ENCODE measurements at places on chromosomes 3 and 15.
A peak's percentile ranks its signal among the peaks of the same experiment; 100 is the strongest.

DNA sequence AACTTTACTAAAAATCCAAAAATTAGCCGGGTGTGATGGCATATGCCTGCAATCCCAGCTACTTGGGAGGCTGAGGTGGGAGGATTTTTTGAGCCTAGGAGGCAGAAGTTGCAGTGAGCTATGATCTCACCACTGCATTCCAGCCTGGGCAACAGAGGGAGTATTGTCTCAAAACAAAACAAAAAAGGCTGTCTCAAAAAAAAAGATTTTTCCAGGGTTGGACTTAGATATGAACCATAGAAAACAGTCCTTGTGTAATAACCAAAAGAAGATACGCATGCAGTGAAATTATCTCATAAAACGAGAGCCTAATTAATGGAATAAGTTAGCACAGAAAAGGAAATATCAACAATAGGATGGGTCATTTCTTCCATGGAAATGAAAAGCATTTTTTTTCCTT, 320.4 kb upstream of the RASGRP1 start:
- DNase-seq = no peak

DNA sequence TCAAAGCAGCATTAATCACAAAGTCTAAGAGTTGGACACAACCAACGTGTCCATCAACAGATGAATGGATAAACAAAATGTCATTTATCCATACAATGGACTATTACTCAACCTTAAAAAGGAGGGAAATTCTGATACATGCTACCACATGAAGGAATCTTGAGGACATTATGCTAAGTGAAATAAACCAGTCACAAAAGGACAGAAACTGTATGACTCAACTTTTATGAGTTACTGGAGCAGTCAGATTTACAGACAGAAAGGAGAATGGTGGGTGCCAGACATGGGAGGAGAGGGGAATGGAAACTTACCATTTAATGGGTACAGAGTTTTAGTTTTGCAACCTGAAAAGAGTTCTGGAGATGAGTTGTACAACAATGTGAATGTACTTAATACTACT, 43.0 kb upstream of the SEC13 start:
- DNase-seq = no peak

DNA sequence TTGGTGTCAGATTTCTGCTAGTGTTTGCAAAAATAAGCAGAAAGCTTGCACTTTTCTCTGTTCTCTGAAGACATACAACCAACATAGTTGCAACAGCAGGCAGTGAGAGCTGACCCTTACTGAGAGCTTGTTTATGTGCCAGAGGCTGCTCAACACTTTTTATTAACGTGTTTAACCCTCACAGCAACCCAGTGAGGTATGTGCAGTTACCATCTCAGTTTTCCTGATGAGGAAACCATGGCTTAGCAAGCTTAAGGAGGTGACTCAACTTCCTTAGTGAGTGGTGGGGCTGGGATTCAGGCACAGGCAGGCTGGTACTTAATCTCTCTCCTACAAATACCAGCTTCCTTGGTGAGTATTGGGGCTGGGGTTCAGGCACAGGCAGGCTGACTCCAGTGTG, 158.1 kb upstream of the CTDSPL start:
- no peak for DNase-seq

DNA sequence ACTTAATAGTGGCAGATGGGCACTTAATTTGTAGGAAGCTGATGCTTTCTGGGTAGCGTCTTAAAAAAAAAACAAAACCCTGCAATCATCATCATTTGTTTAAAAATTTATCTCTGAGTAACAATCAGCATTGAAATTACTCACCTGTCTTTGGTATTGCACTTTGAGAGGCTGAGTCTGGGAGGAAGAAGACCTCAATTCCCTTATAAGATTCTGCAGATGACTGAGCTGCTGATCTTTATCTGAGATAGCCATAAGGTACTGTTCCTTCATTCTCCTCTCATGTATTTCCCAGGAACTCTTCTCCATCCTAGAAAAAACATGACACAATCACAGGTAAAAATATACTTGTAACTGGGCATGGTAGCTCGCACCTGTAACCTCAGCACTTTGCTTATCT, 16.4 kb upstream of the HCLS1 start:
- no peak for DNase-seq

GRCh38 chr3:50015918-50016317, 72.8 kb upstream of the RBM5 start:
- DNase-seq = no peak

- no peak for DNase-seq
These were observed 22.4 kb upstream of the CELF6 start for GRCh38 chr15:72342385-72342784.

GRCh38 chr3:80769683-80770082, 991.8 kb downstream of the GBE1 start:
- no peak for DNase-seq

- DNase-seq = no peak
These were observed 105.6 kb downstream of the MCTP2 start for GRCh38 chr15:94336817-94337467.

DNA sequence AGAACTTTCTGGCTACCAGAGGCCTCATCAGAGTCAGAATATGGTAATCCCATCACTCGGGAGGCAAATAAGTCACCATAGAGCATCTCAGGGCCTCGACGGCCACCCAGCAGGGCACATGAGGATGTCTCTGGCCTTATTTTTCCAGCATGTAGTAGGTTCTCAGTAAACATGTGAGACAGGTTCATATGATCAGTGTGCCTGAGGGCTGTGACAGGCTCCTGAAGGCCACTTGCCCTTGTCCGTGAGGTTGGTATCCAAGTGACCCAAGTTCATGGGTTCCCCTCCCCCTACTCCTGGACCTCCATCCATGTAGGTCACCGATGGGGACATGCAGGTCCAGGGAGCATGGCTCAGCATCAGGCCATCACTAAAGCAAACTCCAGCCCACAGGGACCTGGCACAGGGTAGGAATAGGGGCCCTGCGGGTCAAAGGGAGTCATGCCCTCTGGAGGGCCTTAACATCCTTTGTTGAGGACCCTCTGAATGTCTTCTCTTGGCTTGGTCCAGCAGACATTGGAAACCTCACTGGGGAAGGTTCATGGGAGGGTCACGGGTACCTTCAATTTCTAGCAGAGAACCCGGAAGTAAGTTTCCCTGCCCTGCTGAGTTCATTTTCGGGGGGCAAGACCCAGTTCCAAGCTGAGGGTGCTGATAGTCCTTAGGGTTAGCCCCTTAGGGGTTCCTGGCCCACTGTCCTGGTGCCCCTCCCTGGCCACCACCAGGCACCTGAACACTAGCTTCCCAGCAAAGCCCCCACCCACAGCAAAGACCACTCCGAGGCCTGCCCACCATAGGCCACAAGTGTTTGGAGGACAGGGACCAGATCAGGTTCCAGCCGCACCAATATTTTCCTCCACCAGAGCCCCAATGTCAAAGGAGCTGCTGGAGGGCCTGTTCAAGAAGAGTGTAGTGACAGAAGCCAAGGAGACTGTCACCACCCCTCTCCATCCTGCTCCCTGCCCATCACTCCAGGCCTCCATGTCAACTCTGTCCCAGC, 61.1 kb downstream of the ZNF445 start:
- no peak for DNase-seq

- DNase-seq = no peak
These were observed 119.2 kb upstream of the ZBED2 start for GRCh38 chr3:111714305-111714704.

DNA sequence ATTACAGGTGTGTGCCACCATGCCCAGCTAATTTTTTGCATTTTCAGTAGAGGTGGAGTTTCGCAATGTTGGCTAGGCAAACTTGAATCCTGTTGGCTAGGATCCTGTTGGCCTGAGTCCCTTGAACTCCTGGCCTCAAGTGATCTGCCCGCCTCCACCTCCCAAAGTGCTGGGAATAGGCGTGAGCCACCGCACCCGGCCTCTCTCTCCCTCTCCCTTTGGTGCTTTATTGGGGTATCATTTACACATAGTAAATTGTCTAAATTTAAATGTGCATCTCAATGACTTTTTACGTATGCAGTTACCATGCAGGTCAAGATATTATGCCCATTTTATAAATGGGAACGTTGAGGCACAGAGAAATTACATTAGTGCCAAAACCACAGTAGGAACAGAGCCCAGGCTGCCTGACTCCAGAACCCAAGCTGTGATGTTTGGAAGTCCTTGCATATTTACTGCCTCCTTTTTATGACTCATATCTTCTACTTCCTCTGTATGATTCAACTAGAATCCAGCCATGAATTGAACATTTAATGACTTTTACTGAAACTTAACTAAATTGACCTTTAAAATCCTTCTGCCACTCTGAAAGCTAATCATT, 34.0 kb upstream of the RPP14 start:
- DNase-seq = no peak

DNA sequence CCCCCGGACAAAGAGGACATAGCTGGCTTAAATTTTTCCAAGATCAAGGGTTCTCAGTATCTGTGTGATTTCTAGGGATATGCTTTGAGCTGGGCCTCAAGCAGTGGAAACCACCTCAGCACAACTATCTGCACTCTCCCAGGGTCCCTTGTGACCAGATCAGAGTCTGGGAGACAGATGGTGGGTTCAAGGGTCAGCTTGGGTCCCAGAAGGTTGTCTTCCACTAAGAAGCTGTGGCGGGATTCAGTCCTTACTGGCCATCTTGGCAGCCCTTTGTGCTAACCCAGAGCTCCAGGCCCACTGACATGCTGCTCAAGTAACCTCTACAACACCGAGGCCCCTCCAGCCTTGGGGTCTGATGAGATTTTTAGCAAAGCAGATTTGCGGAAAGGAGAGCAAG, 2.7 kb downstream of the INSYN1 start:
- DNase-seq = no peak

GRCh38 chr3:137764001-137764433, at the start of gene SOX14:
Gene SOX14, plus strand, starts transcription at chr3:137764315. Its CDS starts 470 bp downstream, at chr3:137764785.
- DNase-seq = no peak

DNA sequence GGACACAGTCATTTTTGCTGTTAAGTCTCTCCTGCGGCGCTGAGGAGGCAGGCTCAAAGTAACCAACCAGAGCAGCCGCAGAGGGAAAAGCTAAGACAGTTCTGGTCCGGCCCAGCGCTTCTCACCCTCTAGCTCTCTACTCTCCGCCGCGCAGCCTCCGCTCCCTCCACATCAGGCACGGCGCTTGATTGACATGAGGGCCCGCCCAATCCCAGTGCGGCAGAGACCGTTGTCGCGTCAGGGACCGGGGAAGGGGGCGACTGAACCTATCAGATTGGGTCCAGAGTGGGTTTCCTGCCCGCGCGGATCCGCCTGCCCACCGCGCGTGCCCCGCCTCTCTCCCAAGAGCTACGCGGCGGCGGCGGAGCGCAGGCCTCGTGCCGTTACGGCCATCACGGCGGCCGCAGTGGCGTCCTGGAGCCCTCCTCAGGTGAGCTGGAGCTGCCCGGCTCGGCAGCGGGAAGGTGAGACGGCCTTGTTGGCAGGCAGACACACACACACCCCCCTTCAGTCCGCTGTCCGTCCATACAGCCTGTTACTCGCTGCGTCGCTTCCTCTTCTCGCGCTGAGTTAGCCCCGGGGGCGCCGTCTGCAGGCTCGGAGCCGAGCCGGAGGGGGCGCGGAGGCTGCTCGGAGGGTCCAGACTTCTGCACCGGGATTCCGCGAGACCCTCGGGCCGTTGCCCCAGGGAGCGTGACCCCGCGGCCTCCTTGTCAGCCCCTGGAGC, at the start of gene NCK1:
Gene NCK1, plus strand, starts transcription at position 319 of the 727 bp plus-strand sequence. CDS start 65,794 bp downstream, outside the sequence.
- peak; percentile 75 for DNase-seq

- no peak for DNase-seq
These were observed 447.7 kb downstream of the FGF12 start for GRCh38 chr3:192279664-192280063.

DNA sequence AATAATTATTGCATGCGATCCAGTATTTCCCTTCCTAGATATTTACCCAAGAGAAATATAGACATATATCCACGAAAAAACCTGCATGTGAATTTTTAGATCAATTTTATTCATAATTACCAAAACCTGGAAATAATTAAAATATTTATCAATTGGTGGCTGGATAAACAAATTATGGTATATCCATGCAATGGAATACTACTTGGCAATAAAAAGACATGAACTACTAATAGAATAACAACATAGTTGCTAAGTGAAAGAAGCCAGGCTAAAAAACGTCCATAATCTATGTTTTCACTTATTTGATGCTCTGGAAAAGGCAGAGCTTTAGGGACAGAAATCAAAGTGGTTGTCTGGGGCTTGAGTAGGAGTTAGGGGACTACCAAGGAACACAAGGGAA, 20.7 kb downstream of the TEX9 start:
- no peak for DNase-seq

GRCh38 chr3:109213321-109213720, 76.8 kb downstream of the C3orf85 start:
- DNase-seq = no peak
